ENCODE measurements at places on chromosomes 11 and 22. TPM values are rescaled to one million over a fixed set of nuclear protein-coding genes. Genes with fewer than 3 reads are reported as not detected.

AGBL2 gene
- 0.77 TPM for polyA plus RNA-seq

CNTN5 gene
- polyA plus RNA-seq = 4.7 TPM

IFITM10 gene
- polyA plus RNA-seq = 0.19 TPM

HMOX1 gene
- 18.1 TPM for polyA plus RNA-seq

CASP1 gene
- 9.4 TPM for polyA plus RNA-seq

TSGA10IP gene
- polyA plus RNA-seq = 0.32 TPM

- DNase-seq = no peak
Measured at GRCh38 chr22:31537019-31537535, 40.7 kb downstream of the SFI1 start.

GRCh38 chr11:62536301-62536957 lies 10.2 kb downstream of the AHNAK start:
- no peak for DNase-seq

DNA sequence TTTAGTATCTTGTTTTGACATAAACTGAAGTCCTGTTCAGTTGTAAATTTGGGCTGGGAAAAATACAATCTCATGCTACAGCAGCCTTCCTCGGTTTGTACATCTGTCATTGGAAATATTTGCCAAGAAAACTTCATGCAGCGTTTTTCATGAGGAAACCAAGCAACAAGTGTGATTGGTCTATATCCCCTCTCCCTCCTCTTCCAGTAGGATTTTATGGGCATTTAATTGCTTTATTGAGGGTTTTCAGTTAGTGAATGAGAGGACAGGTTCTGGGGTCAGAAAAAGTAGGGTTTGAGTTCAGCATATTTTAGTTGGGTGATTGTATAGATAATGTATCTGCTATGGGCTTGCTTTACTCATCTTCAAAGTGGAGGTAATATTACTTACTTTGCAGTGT lies 90.1 kb upstream of the RAG2 start:
- DNase-seq = no peak

- DNase-seq = no peak
Measured at GRCh38 chr22:20499769-20500168, 4.2 kb upstream of the KLHL22 start.

DNA sequence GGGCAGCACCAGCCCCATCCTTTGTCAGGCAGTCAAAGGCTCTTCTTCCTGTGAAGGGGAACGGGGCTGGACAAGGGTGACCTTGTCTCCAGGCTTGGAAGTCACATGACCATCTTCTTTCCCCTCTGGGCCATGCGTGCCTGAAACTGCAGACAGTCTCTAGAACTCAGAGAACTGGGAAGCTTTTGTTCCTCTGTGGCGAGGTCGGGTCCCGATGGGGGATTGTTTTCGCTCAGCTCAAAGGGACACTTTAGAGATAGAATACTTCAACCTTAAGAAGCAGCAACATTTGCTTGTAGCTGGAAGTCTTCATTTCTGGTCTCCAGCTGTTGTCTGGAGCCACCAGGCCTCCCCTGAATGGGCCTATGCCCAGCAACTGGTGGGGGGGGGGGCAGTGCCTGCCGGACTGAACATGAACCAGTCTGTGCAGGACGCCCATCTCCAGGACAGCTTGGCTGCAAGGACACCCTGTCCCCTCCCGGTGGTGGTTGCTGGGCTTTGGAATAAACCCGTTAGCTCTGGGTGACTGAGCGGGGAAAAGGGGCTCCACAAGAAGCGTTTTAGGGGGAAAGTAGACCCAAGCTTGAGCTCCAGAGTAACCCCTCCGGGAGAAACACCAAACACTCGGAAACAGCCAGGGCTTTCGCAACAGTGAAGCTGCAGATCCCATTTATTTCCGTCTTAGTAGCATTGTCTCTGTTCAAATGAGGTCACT lies 55.7 kb upstream of the EMID1 start:
- DNase-seq = no peak
